NCI-H1436 treated with DMSO at 0.1 percent for 48 hours (cell line): ENCODE measurements at places on chromosomes 2 and 18.

DNA sequence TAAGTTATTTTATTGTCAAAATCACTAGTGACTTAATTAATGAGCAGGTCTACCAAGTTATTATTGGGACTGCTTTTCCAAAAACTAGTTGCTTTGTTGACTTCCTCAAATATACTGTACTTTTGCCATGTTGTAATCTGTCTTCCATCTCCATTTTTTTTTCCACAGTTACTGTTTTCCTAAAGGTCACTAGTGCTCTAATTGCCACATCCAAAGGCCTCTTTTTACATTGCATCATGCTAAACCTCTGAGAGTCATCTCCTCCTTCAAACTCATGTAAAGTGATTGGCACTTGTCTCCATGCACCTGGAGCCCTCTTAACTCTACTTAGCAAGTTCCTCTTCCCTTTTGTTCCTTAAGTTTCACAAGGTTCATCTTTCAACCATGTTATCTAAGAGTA, 11.8 kb downstream of the PMAIP1 start:
- DNase-seq = no peak

GRCh38 chr2:219461047-219461514, 26.4 kb downstream of the SPEG start:
- no peak for DNase-seq

GRCh38 chr2:38092196-38092902, 16.4 kb upstream of the CYP1B1 start:
- DNase-seq = no peak

GRCh38 chr2:203994735-203995134, 58.2 kb downstream of the ICOS start:
- DNase-seq = no peak

DNA sequence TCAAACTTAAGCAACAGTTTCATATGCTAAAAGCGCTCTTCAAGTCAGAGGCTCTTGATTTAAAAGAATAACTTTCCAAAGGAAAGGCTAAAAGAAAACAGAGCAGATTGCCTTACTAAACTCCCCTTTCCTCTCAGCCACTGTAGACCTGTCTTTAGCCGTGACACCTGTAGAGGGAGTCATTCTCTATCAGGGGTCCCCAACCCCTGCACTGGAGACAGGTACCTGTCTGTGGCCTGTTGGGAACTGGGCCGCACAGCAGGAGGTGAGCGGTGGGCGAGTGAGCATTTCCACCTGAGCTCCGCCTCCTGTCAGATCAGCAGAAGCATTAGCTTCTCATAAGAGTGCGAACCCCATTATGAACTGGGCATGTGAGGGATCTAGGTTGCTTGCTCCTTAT, 9.6 kb downstream of the SLC14A1 start:
- no peak for DNase-seq

DNA sequence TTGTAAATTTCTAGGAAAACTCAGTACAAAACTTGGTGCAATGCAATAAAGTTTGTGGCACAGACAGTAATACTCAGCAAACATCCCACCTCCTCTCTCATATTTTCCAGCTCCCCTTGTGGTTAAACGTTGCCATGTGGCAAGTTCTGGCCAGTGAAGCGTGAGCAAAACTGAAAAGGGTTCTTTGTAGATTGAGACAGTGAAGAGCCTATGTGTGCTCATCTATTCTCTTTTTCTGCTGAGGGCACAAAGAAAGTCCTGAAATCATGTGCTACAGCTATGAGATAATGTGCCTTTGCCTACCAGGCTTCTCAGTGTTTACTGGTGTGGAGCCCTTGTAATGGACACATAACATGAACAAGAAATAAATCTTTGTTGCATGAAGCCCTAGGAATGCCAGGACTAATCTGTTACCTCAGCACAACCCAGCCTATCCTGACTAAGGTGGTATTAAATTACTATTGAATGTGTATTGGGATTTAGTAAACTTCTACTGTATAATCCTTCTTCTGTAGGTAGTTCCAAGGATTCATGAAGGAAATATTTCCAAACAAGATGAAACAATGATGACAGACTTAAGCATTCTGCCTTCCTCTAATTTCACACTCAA, 13.0 kb upstream of the TYMS start:
- DNase-seq = no peak

GRCh38 chr2:118047380-118047826, 33.5 kb upstream of the CCDC93 start:
- DNase-seq = no peak

GRCh38 chr2:144403933-144404332, 116.0 kb downstream of the ZEB2 start:
- no peak for DNase-seq

- DNase-seq = no peak
Observed at GRCh38 chr18:58190842-58191530, 147.0 kb downstream of the NEDD4L start.
